WERI-Rb-1 (cell line): ENCODE measurements at places on chromosomes 4 and X.

DNA sequence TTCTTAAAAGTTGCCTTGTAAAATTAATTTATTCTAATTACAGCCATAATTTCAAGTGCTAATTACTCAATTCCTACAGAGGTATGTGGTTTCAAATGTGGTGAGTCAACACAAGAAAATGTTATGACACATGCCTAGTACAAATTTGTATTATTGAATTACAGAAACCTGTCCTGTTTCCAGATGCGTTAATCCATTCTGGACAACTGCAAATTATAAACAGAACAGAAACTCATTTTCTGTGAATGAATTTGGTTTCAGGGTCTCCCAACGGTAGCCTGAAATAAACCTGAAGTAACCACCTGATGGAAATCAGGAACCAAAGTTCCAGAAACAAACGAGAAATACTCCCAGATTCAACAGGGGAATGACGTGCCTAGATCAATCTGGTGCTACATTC lies 328.6 kb upstream of the F9 start:
- no peak for DNase-seq

DNA sequence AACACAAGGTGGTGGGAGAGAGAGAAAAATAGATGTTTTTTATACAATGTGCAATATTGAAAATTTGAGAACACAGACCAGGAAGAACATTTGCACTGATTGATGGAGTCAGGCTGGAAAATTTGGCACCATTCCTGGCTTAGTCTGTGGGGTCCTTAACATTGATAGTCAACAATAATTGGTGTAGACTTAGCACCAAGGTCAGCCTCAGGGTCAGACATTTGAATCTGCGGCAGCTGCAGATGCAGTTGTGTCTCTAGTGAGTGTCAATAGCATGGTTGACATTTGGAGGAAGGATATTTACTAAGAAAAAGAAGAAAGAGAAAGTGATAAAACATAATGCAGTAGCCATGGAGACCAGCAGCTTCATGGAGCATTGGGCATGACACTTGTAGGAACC lies 31.5 kb upstream of the GLRA3 start:
- no peak for DNase-seq

- no peak for DNase-seq
Observed at GRCh38 chrX:109350551-109350950, 131.3 kb downstream of the GUCY2F start.

DNA sequence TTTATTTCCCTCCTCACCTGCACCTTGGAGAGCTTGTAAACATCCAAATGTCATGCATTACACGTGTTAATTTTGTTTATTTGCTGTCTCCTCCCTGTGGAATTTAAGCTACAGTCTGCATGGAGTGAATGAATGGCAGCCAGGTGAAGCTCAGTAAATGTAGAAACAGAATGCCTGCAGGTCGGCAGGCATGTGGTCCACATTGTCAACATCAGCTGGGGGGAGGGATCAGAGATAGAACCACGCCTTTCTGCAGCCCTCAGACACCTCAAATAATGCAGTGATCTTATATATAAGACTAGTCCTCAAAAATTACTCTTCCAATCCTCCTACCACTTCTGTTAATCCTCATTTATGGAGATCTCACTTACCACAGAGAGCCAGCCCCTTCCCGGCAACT lies 131.2 kb upstream of the KIT start:
- no peak for DNase-seq

GRCh38 chr4:14925471-14925870 lies 76.8 kb upstream of the CPEB2 start:
- no peak for DNase-seq

DNA sequence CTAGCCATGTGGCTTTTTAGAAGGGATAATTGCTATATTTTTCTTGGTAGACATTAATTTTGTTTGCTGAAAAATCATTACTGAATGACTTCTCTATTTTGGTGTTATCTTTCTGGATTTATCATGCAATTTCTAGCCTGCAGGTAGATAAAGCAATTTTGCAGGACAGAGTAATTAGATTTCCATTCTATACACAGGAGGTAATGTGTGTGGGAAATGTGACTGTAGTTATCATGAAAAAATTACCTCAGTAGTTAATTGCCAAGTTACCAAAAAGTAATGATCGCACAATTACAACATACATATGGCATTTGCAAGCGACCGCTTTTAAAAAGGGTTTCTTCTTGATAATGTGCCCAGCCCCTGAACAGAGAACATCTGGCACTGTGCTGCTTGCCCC lies 66.1 kb downstream of the KIT start:
- DNase-seq = no peak

- no peak for DNase-seq
Observed at GRCh38 chr4:77174426-77174825, 17.4 kb downstream of the CCNG2 start.

DNA sequence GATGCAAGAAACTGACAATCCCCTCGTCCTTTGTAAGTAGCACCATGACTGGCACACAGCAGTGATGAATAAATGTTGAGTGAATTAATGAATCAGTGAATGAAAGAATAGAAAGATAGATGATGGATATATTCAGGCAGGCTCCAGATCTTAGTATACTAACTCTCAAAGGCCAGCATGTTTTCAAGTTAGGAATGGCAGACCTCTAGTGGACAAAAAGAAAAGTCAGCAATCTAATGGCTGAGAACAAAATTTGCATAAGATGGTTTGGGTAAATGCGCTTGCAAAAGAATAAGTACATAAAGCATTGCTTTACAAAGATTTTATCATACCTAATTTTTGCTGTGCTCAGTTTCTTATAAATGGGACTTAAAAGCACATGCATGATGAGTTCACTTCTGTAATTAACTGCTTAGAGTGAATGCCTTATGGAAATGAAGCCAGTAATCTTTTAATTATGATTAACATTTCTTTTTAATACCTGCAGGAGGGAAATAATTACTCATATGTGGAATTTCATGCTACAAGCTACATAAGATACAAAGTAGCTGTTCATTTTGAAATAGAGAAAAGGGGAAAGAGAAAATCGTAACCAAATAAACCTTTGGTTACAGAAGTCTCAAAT lies 126.9 kb upstream of the GPRIN3 start:
- no peak for DNase-seq

DNA sequence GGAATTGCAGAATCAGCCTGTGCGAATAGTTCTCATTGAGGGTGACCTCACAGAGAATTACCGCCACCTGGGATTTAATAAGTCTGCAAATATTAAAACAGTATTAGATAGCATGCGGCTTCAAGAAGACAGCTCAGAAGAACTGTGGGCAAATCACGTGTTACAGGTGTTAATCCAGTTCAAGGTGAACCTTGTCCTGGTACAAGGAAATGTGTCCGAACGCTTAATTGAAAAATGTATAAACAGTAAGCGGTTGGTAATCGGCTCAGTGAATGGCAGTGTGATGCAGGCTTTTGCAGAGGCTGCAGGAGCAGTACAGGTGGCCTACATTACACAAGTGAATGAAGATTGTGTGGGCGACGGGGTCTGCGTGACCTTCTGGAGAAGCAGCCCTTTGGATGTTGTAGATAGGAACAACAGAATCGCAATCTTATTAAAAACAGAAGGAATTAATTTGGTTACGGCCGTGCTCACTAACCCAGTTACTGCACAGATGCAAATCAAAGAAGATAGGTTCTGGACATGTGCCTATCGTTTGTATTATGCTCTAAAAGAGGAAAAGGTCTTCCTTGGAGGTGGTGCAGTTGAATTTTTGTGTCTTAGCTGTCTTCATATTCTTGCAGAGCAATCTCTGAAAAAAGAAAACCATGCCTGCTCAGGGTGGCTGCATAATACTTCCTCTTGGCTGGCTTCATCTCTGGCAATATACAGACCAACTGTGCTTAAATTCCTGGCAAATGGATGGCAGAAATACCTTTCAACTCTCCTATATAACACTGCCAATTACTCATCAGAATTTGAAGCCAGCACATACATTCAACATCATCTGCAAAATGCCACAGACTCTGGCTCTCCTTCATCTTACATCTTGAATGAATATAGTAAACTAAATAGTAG lies 10.7 kb downstream of the BBS12 start:
- no peak for DNase-seq

GRCh38 chr4:39928538-39928937 lies 49.2 kb downstream of the PDS5A start:
- DNase-seq = no peak

GRCh38 chr4:7842384-7843279 lies 97.0 kb downstream of the AFAP1 start:
- DNase-seq = no peak

- peak; percentile 62 for DNase-seq
Observed at GRCh38 chr4:122826553-122827257, at the start of gene FGF2. Gene FGF2 (plus strand): TSS chr4:122826831. CDS start chr4:122827175, 344 bp downstream.

DNA sequence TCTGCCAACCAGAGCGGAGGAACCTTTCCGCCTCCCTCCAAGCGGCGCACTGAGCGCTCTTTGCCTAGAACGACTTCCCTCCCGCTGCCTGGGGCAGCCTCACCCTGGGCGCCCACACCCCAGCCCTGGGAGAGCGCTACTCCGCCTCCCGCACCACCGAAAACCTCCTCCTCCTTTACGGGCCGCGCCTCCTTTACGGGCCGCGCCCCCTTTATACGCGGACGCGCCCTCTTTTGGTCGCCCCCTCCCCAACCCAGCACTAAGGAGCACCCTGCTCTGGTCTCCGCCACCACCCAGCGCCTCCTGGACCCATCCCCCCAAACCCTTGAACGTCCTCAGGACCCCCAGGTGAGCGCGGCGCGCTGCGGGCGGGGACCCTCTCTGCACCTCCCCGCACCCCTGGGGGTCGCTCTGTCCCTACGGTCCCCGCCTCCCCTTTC lies 586 bp upstream of the NSG1 start:
- no peak for DNase-seq

DNA sequence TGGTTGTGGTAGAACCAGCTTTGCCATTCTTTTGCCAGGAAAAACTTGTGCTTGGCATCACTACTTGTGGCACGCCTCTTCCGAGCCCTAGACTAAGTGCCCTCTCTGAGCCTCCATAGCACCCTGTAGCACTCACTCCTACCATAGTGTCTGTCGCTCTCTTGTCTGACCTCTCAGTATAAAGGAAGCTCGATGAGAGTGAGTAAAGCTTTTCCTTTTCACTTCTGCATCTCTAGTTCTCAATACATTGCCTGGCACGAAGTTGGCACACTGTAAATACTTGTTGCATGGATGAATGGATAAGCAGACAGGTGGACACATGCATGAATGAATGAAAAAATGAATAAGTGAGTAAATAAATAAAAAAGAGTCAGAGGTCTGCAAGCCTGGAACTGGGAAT lies 48.3 kb downstream of the TLR10 start:
- DNase-seq = no peak

DNA sequence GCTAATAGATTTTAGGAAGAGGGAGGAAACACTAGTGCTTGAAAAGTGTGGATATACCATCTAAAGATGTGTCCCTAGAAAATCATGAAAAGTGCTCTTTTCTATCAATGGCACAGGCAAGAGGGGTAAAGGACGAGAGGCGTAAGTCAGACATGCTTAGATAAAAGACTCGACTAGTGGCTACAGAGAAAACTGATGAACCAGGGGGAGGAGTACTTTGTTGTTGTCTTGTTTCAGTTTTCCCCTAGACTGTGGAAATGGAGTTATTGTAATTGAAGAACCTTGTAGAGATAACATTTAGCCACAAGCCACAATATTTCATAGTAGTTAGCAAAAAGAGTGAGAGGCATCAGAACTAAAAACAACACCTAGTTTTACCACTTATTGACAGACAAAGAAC lies 21.4 kb downstream of the GALNTL6 start:
- no peak for DNase-seq

DNA sequence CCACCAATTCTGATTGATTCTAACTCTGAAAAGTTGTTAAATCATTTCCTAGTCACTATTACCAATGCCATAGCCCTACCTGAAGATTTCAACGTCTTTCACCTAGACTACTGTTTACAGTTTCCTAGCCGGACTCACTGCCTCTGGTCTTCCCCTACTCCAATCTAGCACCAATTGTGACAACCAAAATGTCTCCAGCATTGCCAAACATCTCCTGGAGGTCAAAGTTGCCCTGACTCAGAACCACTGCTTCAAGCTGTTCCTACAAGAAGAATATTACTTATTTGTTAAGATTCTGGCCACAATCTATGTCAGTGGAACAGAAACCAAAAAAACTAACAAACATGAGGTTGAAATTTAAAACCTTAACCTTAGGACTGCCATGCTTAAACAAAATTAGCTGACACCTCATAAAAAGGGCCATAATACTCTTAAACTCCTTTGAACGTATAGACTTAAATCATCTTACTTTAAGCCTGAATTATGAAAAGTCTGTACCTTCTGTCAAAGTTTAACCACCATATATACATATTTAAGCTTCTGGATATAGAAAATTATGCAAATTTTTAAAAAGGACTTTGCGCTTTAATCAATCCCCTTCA lies 2.1 kb downstream of the PDS5A start:
- DNase-seq = no peak

- no peak for DNase-seq
Observed at GRCh38 chr4:109157696-109158095, 144.8 kb downstream of the COL25A1 start.

DNA sequence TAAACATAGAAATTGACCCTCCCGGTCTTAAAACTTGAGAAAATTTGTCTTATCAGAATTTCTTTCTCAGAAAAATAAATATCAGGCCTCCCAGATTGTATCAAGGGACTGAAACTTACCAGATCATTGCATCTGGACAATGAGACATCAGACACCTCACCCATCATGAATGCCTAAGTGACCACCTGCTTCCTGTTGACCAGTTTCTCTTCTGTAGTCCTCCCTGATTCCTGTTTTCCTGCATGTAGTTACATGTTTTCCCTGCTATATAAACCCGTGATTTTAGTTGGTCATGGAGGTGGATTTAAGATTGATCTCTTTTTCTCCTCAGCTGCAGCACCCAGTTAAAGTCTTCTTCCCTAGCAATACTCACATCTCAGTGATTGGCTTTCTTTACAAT lies 548.1 kb downstream of the PPP4R3C start:
- no peak for DNase-seq

DNA sequence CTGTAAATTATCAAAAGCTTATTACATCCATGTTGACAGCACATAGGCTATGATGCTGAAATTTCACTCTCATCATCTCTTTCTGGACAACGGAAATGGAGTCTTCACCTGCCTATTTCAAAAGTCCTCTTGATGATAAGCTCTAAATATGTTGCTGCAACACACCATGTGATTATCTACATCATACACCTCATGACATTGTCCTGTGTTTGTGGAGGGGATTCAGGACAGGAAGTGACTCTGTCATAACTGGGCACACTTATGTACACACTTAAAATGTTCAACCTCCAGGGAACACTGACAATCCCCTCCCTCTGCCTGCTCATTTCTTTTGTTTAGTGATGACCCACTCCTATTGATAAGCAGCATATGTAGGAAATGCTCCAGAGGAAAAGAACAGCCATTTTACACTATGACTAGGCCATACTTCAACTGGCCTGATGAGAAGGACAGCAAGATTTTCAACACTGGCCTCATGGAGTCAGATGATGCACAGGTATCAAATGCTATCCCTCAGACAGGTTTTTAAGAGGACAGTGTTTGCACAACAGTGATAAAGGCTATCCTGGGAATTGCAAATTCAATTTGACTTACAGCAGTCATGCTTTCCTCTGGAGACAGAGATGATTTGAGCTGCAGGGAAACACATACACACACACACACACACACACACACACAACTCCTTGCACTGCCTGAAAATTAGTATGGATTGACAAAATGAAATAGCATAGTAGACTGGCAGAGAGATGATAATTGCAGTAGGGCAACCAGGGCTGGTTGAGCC lies 163.3 kb upstream of the RASGEF1B start:
- DNase-seq = no peak

- no peak for DNase-seq
Observed at GRCh38 chr4:105712766-105713165, 4.2 kb downstream of the GSTCD start.

GRCh38 chr4:23220911-23221310 lies 528.2 kb downstream of the GBA3 start:
- no peak for DNase-seq
